NCI-H82 (cell line): ENCODE measurements at places on chromosomes 2 and 18.
A peak's percentile ranks its signal among the peaks of the same experiment; 100 is the strongest.

DNA sequence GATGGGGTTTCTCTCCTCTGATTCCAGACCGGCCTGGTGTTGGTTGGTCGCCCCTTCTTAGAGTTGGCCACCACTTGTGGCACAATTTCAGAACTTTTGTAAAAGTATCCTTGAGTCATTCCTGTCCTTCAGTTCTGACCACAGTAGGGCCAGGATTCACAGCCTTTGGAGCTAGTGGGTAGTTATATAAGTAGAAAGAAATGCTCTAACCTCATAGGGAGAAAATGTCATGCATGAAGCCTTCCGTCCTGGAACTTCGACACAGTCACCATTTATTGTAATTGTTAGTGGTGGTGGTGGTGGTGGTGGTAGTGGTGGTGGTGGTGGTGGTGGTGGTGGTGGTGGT lies 65.4 kb downstream of the EPAS1 start:
- no peak for DNase-seq

- no peak for DNase-seq
Measured at GRCh38 chr2:19041434-19042041, 316.9 kb downstream of the OSR1 start.

GRCh38 chr18:31250902-31251301 lies 67.1 kb upstream of the DSG1 start:
- no peak for DNase-seq

GRCh38 chr2:196239622-196240587 lies 68.5 kb upstream of the STK17B start:
- DNase-seq: peak; percentile 41

GRCh38 chr2:239327536-239328350 lies 73.1 kb downstream of the HDAC4 start:
- DNase-seq: no peak

DNA sequence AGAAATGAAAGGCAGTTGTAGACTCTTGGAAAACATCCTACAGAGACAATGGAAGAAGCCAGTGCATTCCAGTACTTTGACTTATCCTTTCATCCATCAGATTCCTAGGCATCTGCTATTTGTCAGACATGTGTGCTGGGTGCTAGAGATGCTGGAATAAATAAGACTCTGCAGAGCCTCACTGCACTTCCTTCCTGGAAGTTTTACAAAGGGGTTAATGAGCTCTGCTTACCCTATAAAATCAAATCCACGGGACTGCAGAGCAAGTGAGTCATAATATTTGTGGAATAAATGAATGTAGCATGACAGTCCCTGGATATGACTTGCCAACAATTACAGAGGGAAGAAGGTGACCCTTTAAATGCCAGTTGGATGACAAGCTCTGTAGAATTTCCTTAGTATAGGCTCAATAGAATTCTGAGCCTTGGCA lies 52.7 kb upstream of the NPAS2 start:
- no peak for DNase-seq

GRCh38 chr2:106552921-106553320 lies 65.8 kb downstream of the CD8B2 start:
- no peak for DNase-seq

- DNase-seq: no peak
Measured at GRCh38 chr2:206202446-206202845, 42.8 kb downstream of the EEF1B2 start.
